ENCODE measurements at places on chromosomes 6 and 20.

DNA sequence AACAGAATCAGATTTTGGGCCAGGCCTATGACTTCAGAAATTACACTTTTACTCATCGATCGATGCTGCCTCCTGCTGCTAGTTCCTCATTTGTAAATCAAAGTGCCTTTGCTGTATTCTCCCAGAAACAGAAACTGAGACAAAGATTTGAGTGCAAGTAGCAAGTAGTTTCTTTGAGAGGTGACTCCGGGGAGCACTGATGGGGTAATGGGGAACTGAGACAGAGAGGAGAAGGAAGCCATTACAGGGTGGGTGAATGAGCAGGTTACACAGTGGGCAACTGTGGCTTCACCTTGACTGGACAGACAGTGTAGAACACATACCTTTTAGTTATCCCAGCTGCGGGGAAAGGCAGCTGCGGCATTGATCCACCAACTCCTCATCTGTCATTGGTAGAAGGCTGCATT lies 9.7 kb upstream of the CD40 start:
- no peak for DNase-seq

GRCh38 chr20:52681288-52681687 lies 290.9 kb upstream of the TSHZ2 start:
- no peak for DNase-seq

- DNase-seq, result no peak
These were observed 75.4 kb downstream of the ARHGAP18 start for GRCh38 chr6:129634411-129635230.

DNA sequence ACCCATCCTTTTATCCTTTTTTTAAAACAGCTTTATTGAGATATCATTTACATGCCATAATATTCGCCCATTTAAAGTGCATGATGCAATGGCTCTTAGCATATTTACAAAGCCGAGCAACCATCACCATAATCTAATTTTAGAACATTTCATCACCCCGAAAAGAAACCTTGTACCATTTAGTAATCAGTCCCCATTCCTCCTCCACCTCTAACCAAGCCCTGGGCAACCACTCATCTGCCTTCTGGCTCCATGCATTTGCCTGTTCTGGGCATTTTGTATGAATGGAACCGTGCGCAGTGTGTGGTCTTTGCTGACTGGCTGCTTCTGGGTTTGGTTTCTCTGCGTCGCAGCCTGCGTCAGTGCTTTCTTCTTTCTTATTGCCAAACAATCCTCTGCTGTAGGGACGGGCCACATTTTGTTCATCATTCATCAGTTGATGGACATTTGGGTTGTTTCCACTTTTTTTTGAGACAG lies 10.2 kb upstream of the EEF1A2 start:
- no peak for DNase-seq

DNA sequence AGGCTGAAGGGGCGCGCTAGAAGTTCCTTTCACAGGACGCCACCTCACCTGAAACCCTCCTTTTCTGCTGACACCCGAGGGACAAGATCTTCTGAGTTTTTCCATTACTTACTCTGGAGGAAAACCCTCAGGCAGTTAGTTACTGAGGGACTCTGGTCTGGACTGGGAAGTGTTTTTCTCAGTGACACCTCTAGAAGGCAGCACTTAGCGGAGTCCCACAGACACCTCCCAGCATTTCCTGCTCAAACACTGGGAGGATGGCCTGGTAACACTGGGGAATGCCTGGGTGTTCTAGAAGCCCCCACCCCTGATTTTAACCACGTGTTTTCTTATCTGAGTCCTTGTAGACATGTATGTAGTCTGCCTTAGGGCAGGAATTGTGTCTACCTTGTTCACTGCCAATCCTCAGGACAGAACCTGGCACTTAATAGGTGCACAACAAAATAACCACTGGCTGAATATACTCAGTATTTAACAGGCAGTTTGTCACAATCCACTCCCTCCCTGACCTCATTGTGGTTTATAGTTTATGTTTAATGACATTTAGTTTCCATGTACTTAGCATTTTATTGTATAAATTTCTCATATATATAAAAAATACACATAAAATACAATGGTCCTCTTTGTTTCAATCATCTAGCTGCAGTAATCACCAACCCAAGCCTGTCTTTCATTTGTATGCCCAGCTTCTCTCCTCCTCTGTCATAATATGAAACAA lies 4.8 kb downstream of the GSTA3 start:
- DNase-seq, result no peak

DNA sequence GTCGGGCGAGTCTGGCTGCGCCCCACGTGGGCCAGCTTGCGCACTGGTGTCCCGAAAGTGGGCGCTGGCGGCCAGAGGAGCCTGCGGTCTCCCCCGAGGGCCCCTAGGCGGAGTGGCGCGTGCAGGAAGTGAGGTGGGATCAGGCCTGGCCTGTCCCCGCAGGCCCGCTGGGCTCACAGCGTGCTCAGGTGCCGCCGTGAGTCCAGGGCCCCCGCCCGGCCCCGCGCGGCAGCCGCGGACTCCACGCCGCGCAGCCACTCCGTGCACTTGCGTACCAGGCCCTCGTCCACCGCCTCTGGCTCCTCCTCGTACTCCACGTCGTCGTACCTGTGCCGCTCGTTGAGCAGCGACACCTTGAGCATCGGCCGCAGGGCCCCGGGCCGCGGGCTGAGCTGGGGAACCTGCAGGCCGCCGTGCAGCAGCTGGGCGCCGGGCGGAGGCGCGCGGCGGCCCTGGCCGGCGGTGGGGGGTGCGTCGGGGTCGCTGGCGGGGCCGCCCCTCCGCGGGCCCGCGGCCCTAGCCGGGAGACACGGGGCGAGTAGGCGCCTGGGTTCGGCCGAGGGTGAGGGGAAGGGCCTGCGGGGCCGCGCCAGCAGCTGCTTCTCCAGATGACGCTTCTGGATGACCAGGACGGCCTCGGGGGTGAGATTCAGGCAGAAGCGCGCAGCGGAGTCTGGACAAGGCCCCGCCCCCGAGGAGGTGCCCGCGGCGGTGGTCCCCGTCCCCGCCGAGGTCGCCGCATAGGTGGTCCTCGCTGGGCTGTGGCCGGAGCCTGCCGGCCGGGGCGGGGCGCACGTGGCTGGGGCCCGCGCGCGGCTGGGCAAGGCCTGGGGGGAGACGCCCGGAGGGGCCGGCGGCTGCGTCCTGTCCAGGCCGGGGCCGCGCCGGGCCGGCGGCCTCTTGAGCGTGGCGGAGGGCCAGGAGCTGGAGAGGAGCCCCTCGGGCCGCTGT lies 835 bp downstream of the PRR18 start:
- no peak for DNase-seq

DNA sequence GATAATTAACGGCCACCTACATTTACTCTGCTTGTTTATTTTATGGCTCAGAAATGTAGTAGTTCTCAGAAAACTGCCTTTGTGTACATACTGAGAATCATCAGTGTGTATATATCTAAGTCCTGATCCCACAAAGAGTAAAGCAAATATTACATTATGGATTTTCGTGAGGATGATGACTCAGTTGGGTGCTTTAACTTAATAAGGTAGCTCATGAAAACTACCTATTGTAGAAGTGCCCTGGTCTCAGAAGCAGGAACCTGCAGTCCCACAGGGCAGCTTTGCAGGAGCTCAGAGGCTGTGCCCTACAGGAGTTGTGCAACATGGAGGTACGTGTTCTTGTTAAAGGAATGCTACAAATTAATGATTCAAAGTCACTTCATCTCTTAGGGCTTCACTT lies 108.2 kb downstream of the PLG start:
- DNase-seq, result no peak

- no peak for DNase-seq
These were observed 1.7 kb downstream of the ADGRF4 start for GRCh38 chr6:47700053-47700452.

- DNase-seq, result no peak
These were observed 8.4 kb downstream of the ZNF76 start for GRCh38 chr6:35267897-35268296.

DNA sequence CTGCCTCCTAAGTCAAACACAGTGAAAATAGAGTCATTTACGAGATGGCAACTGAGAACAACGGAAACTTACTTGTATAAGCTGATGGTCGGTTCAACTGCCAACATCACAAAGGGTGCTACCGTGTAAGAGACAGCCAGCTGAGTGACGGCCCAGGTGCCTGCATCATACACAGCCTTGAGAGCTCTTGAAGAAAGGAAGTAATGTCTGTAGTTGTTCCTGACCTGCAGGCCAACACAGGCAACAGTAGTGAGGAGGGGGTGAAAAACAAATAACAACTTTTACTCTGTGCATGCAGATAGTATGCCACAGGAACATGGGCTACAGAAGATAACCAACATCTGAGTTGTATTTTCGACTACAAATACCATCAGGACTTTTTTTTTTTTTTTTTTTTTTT lies 102.7 kb downstream of the MBOAT1 start:
- DNase-seq, result no peak

DNA sequence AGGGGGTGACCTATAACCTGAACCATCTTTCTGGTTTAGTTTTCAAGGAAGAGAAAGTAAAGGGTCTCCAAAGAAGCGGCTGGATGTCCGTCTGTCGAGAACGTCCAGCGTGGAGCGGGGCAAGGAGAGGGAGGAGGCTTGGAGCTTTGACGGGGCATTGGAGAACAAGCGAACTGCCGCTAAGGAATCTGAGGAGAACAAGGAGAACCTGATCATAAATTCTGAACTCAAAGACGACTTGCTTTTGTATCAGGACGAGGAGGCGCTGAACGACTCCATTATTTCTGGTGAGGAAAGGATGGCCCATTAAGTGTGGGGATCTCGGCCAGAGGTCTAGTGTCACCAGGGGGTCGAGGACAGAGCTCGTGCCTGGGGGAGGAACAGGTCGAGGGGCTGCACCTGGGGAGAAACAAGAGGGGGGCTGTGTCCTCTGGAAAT lies 159.2 kb downstream of the SYCP2 start:
- DNase-seq, result no peak

- DNase-seq, result no peak
These were observed 103.8 kb upstream of the BEND6 start for GRCh38 chr6:56851074-56851473.

DNA sequence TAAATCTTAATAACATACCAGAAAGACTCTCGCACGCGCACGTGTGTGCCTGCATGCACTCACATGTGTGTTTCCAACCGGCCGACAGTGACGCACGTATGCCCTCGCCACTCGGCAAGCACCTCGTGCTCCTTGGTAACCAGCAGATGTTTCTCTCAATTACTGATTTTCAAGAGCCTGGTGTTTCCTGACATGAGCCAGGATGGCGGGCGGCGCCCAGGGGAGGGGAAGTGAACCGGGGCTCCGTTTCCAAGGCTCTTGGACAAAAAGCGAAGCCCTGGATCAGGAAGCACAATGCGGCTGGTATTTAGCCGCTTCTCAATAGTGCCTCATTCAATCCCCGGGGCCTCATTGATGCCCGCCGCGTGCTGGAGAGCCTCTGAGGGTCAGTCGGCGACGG lies 37.7 kb downstream of the PMEPA1 start:
- DNase-seq, result no peak

- no peak for DNase-seq
These were observed 16.2 kb upstream of the VAPB start for GRCh38 chr20:58372806-58373205.

GRCh38 chr6:31945154-31945506 lies 765 bp upstream of the CFB start:
- no peak for DNase-seq

- DNase-seq, result no peak
These were observed 336 bp upstream of the LY6G5C start for GRCh38 chr6:31681135-31681671.

DNA sequence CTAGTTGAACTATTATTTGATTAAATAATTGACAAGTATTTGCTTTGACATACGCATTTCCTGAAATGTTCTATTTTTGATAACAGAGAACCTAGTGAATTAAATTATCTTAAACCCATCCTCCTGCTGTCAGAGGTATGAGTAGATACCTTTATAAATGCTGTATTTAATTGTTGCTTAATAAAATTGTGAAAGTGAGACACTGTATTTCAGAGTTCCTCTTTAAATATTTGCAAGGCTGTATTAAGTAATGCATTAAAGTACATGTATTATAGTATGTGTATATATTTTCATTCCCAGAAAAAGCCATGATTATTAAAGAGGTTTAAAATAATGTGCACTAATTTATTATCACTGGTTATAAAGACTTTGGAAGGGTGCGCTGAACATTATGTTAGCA lies 483.8 kb downstream of the TFAP2B start:
- DNase-seq, result no peak

DNA sequence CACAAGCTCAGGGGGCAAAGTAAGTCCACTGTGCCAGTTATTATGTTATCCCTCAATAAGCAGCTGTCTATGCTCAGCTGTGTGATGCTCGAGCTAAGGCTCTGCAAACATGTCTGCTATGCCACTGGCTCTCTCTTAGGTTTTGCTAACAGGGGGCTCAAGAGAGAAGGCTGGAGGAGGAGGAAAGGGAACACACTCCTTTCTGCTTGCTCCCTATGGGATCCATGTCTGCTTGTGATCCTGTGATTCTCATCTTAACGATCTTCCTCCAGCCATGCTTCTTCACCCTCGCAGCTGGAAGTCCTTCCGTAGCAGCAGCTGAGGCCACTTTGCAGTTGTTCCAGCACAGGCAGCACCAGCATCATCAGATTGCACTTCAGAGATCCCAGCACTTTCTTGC lies 37.0 kb upstream of the IGF2R start:
- no peak for DNase-seq

- no peak for DNase-seq
These were observed 68.3 kb upstream of the EXOC2 start for GRCh38 chr6:760982-761955.

DNA sequence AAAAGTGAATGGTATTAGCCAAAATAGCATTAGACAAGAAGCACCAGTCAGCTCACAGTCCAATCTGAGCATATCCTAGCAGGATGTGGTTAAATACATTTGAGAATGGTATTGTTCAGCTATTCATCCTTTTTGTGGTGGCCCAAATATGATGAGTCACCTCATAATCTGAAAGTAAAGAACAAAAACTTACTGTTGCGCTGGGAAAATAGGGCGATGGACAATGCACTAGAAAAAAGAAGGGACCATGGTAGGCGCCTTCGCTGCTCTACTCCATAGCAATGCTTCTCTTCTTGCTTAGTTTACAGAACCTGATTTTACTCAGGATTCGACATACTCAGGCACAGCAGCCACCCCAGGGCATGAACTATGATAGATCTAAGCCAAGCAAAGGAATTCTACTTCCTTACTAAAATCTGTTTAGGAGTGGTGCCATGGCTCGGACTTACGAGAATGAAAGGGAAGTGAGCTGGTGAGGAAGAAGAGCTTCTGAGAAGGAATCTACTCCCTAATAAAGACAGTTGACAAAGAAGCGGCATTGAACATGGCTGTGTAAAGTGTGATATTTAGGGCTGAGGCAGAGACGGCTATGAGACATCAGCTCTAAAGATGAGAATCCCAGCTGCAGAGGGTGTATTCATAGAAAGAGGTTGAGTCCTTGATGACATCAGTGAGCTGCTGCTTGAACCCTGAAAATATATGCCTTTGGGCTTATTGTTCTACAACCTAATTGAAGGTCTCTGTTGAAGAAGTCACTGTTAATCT lies 16.6 kb upstream of the FBXO9 start:
- no peak for DNase-seq

DNA sequence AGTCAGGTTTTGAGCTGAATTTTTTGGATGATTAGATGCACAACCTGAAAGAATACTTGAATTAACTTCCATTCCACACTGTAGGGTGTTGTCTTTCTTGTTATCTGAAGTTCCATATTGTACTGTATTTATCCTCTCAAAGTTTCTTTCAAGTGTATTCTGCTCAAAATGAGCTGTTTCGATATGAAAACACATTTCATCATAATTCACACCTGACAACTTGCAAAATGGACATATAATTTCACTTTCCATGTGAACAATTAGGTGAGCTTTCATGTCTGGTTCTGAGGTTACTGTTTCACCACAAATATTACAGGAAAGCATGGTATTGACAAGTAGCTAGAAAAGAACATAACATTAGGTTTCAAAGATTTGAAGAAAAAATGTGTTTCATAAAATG lies 1.7 kb downstream of the ZUP1 start:
- DNase-seq, result no peak
